ENCODE measurements at places on chromosomes 13 and 19. TPM values are rescaled to one million over a fixed set of nuclear protein-coding genes. Genes with fewer than 3 reads are reported as not detected.

The LCP1 gene
- total RNA-seq = not detected

The POLR2I gene
- 56.0 TPM for total RNA-seq

The LIM2 gene
- not detected for total RNA-seq

The HSD17B14 gene
- total RNA-seq = not detected

The OR7G2 gene
- not detected for total RNA-seq

The OR10H2 gene
- total RNA-seq = not detected

Measured in LHCN-M2 (cell line).